ENCODE measurements at places on chromosomes 5 and 9.

DNA sequence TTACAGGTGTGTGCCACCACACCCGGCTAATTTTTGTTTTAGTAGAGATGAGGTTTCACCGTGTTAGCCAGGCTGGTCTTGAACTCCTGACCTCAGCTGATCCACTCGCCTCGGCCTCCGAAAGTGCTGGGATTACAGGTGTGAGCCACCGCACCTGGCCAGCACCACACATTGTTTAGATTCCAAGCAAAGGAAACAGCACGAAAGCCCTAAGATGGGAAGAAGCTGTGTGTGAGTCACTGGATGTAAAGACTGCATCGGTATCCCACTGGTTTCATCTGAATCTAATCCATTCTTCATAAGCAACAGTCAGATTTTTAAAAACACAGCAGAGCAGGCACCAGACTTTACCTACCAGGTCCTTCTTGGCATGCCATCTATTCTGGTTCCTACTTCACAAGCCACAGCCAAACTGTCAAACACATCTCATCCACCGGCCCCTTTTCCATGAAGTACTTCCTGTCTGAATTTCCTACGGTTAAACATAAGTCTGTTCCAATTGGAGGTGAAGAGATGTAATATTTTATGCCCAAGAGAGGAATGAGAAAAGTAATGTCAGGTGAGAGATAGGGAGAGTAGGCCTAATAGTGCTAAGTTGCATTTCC, 17.4 kb downstream of the UBTD2 start:
- no peak for DNase-seq

GRCh38 chr5:97488126-97488668, 305.1 kb upstream of the RIOK2 start:
- no peak for DNase-seq

DNA sequence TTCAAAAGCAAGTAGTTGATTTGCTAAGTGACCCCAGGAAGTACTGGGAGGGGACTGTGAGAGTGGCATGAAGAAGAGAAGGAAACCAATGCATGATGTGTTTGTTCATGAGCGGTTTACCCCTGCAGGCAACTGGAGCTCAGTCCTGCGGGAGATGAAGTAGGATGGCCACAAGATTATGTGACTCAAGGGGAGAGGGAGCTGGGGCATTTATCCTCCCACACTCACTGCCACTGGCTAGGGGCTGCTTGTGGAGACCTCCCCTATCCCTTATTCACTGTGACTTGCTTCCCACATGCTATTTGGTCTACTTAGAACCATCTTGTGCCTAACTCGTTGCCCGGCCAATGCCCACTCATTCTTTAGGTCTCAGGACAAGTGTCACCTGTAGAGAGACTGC, 60.6 kb upstream of the TRIO start:
- DNase-seq, result no peak

DNA sequence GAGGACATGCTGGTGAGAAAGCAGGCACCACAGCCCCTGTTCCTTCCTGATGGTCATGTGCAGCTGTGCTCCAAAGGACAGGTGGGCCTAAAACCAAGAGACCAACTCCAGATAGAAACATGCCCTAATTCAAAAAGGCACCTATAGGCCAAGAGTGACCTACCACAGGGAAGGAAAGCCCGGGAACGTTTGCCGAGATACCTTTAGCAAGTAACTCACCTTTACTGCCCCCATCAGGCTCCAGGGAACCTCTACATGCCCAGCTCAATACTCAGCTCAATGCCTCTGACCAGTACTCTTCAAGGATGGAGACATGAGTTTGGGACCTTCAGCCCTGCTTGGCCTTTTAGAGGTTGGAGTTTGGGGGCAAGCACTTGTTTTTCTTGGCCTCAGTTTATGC, 172.8 kb upstream of the FSTL4 start:
- no peak for DNase-seq

GRCh38 chr9:81596679-81597418, 92.5 kb downstream of the TLE1 start:
- DNase-seq, result no peak

GRCh38 chr9:1946526-1947283, 68.4 kb upstream of the SMARCA2 start:
- no peak for DNase-seq

DNA sequence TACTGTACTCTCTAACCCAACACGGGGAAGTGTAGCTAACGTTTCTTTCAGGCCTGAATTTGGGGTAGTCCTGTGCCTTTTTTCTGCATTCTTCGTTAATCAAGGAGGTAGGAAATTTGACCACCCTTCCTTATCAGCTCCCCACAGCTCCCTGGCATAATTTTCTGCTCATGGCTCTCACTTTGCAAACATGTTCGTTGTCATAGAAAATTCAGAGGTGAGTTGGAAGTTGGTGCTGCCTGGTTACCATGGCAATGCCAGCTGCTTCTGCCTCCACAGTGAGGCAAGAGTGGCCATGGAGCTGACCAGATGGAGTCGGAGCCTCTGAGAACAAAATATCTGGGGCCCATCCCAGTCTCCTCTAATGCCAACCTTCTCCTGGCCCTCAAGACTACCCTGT, 116.6 kb upstream of the BOD1 start:
- DNase-seq, result no peak

DNA sequence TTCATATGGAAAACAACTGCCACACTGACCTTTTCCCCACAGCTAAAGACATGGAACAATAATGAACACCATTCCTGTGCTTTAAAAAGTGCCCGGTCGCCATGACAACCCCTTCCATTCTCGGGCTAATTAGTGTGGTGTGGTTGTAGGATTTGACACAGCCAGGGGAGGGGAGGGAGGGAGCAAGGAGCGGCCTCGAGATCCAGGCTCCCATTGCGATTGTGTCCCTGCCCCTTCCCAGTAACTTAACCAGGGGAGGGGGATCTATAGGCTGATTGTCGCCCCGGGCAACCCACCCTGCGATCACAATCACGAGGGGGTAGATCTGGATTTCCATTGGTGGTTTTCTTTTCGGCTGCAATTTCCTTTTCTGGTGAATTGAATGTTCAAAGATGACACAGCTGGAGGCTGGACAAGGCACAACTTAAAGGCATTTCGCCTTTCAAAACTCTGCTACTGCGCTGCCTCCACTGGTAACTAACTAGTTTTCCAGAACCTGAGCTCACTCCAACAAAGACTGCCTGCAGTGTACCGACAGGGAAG, 96.7 kb upstream of the RETREG1 start:
- no peak for DNase-seq

GRCh38 chr5:116486588-116486987, 88.0 kb downstream of the SEMA6A start:
- no peak for DNase-seq

DNA sequence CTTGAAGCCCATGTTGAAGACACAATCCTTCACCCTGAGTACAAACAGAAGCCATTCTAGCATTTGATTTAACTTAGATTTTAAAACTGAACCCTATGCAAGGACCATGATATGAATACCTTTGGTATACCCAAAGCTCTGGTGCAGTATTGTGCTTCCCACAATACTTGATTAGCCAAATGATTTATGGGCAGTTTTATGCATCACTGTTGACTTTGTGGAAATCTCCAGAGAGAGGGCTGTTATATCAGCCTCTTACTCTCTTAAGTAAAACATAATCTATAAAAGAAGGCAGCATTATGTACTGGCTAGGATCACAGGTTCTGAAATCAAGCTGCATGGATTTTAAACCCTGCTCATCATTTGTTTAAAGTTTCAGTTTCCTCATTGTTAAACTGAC, 762.8 kb downstream of the EFNA5 start:
- DNase-seq, result no peak

DNA sequence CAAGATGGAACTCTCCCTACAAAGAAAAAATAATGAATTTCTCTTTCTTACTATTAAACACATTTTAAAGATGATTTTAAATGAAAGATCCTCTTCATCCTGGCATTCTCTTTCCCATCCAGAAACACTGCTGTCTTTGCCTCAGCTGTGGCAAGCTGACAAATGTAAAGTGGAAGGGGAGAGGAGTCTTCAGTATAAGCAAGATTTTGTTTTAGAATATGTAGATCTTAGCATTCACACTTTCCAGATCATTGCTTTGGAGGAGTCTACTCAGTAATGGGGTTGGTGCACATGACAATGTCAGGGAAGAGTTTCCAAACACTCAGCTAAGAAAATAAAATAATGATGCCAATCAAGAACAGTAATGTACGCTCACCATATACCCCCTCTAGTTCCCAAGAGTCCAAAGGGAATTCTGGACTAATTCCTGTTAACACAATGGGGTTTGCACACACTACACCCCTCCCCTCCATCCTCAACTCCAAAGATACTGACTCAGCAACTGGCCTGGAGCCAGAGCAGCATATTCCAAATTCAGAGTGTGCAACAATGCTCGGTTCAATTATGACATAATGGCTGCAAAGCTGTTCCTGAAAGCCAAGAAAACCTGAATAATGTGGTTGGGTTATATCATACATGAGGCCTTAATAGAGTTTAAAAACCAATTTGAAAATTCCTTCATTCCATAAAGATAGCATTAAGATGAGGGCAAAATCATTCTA, 4.6 kb downstream of the C5orf63 start:
- DNase-seq, result no peak

DNA sequence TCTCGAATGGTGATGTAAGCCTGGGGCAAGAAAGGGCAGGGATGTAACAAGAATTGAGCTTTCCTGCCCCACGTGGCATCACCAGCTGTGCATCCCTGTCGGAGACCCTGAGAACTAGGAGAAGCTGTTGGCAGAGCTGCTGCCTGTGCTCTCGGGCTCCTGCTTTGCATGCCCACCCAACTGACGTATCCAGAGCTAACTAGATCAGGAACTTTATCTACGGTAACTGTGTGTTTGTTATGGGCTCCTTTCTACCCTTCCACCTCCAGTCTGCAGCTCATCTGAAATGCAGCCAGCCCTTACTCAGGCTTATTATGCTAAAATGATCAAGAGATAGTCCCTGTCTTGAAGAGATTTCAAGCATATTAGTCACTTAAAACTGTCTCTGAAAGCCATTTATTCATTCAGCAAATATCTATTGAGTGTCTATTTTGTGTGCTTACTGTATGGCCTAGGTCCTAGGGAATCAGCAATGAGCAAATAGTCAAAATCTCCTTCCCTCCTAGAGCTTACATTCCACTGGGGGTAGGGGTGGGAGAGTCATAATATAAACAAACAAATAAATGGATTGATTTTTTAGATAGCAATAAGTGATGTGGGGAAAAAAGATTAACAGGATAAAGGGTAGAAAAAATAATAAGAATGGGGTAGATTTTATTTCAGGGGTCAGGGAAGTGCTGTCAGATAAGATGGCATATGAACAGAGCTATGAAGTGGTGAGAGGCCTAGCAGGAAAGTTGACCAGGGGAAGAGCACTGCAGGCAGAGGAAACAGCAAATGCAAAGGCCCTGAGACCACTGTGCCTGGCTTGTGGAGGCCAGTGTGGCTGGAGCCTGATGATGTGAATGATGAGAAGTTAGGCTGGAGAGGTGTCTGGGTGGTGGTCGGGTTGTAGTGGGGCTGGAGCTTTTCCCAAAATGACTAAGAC, 118.2 kb downstream of the GALNT10 start:
- no peak for DNase-seq

DNA sequence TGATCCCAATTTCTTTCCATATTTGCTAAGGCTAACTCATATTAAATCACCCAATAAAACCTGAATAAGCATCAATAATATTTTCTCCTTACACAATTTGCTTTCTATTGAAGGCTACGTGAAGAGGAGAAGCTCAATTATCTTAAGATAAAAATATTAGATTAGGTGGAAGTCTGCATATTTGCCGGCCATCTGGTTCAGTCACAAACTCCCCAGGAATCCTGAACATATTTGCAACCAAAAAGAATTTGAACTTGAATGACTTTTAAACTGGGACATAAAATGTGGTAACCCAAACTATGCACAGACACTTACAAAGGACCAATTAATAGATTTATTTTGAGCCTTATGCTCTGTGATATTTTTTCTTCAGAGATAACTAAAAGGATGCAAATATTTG, 92.3 kb downstream of the HAPLN1 start:
- DNase-seq, result no peak

- DNase-seq, result no peak
Observed at GRCh38 chr9:82498541-82499317, 510.2 kb downstream of the SPATA31D1 start.
